Fibroblast of skin of left quadriceps (primary cell): ENCODE measurements at places on chromosomes 13 and 19.

DNA sequence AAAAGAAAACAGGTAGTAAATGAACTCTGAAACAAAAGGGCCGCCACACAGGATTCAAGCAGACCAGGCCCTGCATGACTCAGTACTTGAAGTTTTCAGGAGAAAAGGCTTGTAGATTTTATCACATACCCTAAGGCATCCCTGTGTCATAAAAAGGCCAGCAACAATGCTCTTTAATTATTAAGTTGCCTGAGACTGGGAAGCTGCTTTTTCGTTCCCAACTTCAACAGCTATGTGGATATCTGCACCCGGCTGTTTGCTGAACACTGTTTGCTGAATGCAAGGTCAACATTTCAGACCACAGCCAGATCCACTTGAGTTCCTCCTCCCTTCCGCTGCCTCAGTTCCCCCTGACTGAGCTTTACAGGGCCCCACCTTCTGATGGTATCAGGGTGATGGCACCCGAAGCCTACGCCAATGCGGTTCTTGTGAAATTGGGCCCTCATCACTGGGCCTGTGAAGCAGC is 6.1 kb upstream of the ECH1 start:
- DNase-seq, result no peak

- DNase-seq, result no peak
Measured at GRCh38 chr13:62014299-62014698, 598.6 kb upstream of the PCDH20 start.

- DNase-seq, result no peak
Measured at GRCh38 chr13:50923272-50923671, 13.7 kb downstream of the RNASEH2B start.

DNA sequence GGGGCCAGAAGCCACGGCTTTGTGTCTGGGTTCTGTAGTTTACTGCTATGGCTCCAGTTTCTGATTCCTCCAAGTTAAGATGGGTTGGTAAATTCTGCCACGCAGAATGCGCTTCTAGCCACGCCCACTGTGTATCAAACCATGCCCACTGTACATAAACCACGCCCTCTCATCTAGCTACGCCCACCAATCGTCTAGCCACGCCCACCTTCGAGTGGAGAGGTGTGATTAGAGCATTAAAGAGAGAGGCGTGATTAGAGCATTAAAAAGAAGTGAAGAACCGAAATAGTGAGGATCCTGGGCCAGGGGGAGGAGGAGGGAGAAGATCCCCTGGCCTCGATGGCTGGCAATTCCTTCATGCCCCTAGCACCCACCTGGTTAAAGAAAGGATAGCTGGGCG is 43.7 kb upstream of the ADGRE5 start:
- no peak for DNase-seq

GRCh38 chr13:27280009-27280656 is 9.5 kb downstream of the RASL11A start:
- DNase-seq, result no peak

GRCh38 chr13:33322543-33322809 is 36.9 kb upstream of the STARD13 start:
- DNase-seq, result peak; percentile 42

- no peak for DNase-seq
Measured at GRCh38 chr13:36612230-36612629, 61.6 kb upstream of the SERTM1 start.

DNA sequence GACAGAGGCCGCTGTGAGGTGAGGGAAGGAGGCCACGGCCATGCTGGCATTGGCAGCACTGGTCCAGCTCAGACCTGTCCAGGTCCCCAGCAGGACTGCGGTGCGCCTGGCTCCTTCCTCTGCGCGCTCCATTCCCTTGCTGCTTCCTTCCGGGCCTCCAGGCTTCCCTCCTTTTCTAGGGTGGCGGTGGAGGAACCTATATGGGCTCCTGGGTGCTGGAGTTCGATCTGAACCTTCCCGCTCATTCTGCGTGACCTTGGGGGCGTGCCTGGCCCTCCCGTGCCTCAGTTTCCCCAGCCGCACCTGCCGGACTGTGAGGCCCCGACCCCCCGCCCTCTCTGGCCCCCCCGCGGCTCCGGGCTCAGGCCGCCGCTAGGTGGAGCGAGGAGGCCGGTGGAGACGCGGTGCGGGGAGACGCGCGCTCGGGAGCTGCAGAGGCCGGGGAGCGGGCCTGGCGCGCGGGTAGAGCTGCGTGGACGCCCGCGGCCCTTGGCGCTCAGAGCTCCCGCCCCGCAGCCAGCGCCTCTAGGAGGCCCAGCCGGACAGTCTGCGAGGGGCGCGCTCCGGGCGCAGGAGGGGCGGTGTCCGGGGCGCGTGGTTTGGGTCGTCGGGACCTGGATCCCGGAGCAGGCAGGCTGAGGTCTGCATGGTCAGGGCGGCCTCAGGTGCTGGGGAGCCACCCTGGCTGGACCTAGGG is 29.9 kb downstream of the EFNA2 start:
- DNase-seq, result no peak

GRCh38 chr19:35977446-35978222 is 17.4 kb upstream of the SDHAF1 start:
- DNase-seq, result no peak

GRCh38 chr19:4059891-4060620 is 6.6 kb downstream of the ZBTB7A start:
- no peak for DNase-seq

GRCh38 chr19:33514885-33515551 is 6.6 kb downstream of the PEPD start:
- DNase-seq, result no peak

GRCh38 chr13:37652596-37652995 is 54.0 kb upstream of the POSTN start:
- DNase-seq, result no peak

GRCh38 chr19:35254341-35255297 is 5.8 kb downstream of the LSR start:
- DNase-seq, result no peak

DNA sequence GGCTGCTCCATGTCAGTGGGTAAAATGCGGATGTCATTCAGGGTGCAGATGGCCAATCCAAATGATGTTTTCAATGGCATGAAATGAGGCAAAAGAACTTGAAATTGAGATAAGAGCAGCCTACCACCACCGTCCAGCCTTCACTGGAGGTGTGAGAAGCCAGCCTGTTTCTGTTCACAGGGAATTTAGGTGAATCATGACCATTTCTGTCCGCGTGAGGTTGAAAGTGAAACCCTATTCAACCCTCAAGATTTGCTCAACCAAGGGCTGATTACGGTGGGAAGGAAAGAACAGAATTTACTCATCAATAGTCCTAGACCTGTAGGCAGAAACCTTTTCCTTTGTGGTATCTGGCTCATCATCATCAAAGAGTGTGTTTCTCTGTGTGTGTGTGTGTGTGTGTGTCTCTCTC is 370.7 kb downstream of the COG6 start:
- no peak for DNase-seq

DNA sequence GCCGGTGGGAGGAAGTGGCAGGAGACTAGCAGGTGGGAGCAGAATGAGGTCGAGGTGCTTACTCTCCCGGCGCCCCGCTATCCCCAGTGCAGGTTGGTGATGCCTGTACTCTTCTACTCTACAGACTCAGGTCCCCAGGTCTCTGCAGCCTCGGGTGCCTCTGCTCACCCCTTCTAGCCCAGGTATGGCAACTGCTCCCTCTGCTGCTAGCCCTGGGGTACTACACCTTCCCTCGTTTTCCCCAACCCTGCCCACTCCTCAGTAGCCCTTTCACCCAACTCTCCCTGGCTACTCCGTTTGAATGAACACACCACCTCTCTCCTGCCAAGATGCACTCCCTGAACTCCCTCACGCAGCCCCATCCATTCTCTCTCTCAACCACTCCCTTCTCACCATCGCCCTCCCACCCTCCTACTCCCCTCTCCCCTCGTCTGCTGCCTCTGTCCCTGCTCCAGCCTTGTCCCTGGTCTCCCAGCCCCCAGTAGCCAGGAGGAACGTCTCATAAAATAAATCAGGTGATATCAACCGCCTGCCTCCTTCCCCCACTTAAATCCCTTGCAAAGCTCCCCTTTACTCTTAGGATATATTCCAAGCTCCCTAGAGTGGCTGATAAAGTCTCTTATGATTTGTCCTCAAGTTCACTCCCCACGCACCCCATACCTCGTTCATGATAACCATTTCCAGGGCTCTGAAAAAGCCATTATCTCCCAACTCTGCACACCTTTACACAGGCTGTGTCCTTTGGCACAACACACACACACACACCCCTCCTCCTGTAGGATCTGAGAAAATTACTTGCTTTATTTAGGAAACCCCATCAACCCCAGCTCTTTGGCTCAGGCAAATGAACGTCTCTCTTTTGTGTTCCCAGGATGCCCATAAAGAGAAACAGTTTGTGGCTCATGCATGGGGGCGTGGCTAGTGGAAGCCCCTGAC is 8.2 kb upstream of the MEIS3 start:
- no peak for DNase-seq

DNA sequence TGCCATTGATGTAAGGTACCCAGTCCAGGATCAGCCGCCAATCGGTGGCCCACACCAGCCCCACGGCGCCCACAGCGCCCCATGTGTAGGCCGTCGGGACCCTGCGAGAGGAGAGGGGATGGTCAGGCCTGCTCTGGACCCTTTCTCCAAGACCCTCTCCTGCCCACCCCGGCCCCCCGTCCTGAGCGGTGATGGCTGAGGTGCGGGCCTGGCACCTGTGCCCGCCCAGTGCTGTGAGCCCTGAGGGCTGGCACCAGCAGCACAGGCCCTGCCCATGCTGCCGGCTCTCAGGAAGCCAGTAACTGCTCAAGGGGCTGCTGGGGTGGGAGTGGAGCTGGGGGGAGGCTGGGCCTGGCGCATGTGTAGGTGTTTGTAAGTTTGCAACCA is 5.8 kb downstream of the UQCR11 start:
- DNase-seq, result no peak

GRCh38 chr13:110240943-110241342 is 66.0 kb downstream of the COL4A1 start:
- no peak for DNase-seq

- DNase-seq, result peak; percentile 53
Measured at GRCh38 chr13:31946091-31946770, 85.3 kb upstream of the FRY start.

DNA sequence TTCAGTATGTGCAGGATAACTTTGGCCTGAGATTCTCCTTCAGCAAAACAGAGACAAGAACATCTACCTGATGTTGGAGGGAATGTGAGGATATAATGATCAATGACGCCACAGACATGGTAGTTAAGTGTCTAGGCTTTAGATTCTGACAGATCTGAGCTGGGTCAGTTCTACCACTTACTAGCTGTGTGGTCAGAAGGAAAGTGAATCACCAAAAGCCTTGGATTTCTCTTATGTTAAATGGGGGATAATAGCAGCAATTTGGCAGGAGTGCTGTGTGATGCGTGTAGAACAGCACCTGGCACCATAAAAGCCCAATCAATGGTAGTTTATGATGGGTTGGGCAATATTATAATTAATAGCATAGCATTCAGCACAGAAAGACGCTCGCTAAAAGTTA is 41.7 kb downstream of the RXFP2 start:
- DNase-seq, result no peak

DNA sequence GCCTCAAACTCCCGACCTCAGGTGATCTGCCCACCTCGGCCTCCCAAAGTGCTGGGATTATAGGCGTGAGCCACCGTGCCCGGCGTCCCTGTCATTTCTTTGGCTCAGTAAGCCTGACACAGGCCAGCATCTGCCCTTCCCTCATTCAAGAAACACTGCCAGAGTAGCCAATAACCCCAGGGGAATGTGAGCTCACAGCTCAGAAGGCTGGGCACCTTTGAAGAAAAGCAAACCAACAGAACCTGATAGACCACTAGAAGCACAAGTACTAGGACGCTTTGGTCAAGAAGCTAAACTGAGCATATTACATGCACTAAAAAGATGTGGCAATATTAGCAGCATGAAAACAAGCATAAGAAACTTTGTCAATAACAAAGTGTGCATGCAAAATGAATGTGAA is 14.2 kb downstream of the SIGLEC5 start:
- no peak for DNase-seq

- DNase-seq, result no peak
Measured at GRCh38 chr13:35649162-35649561, 172.7 kb upstream of the MAB21L1 start.

DNA sequence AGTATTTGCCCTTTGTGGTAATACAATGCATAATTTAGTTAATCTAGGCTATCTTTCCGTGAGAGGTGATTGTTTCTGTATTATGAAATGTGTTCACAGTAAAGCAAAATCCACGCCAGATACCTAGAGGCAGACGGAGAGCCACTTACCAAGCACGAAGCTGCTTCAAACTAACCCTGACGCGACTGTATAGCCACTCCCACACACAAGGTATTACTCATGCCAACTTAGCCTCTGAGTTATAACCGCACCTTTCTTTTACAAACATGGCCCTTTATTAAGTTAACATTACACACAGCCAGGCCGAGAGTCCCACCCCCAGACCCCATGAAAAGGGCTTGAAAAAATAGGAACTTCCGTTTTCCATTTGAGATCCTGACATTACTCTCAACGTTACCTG is 185.7 kb downstream of the ABCC4 start:
- no peak for DNase-seq

- DNase-seq, result no peak
Measured at GRCh38 chr19:18999896-19000620, 33.3 kb downstream of the SUGP2 start.

- DNase-seq, result no peak
Measured at GRCh38 chr13:21075011-21075378, 13.6 kb upstream of the LATS2 start.

DNA sequence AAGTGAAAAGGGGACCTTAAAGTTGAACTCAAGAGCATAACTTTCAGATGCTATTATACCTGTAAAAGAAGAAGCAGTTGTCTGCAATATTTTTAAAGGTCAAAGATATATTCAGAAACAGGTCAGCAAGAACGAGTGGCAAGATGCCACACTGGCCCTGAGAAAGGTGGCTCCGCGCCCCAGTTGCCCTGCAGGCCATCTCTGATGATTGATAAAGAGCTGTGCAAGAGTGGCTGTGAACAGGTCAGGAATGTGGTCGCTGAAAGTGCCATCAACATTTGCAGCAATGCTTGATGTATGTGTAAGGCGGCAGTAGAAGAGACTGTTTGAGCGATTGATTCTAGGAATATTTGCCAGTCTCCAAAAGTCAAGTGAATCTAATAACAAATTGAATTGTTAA is 664.2 kb upstream of the SLC10A2 start:
- DNase-seq, result no peak

DNA sequence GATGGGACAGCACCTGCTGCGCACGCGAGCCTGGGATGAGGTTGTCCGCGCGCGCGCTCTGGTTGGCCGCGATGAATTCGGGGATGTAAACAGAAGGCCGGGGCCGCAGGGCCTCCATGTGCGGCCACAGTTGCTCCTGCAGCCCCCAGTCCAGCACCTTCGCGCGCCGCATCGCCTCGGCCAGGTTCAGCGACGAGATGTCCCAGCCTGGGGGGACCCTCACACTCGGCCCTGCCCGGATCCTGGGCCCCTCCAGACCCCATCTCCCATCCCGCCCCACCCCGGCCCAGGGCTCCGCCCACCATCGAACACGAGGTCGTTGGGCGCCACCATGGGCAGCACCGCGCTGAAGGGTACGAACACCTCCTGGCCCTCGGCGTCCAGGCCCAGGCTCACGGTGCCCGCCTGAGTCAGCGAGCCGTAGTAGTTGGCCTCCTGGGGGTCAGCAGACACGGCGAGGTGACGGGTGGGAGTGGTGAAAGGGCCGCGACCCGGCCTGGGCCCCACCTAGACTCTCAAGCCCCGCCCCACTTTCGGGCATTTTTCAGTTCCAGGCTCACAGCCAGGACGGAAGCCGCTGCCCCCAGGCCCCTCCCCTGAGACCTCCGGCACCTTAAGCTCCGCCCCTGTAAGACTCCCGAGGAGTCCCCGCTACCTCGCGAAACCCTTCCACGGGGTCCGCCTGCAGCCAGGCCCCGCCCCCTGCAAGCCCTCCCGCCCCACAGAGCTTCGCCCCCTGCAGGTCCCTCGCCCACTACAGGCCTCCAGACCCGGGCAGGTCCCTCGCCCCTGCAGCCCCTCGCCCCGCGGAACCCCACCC is 1.1 kb downstream of the ISYNA1 start:
- DNase-seq, result peak; percentile 65
